ENCODE measurements at places on chromosomes 4 and X.

DNA sequence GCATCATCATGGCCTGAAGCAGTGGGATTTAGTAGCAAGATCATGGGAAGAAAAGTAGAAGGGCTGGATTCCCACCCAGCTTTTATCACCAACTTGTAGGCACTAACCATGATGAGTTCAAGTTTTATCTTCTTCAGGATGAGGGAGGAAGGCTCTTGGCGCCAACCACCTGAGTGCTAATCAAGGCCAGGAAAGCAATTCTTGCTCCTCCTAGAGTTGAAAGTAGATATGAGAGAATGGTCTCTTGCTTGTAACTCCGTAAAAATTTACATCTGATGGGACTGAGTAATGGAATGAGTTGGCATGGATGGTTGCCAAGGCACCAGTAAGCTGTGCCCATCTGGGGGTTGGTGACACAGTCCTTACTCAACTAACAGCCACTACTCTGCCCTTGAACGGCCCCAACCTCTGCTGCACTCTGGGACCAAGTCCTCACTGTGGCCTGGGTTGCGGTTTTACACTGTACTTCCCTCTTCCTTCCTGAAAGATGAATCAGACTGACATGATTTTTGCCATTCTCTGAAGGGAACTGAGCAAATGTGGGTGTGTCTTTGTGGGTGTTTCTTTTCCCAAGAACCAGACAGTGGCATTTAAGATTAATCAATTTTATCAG, 39.4 kb upstream of the NDP start:
- no peak for DNase-seq

DNA sequence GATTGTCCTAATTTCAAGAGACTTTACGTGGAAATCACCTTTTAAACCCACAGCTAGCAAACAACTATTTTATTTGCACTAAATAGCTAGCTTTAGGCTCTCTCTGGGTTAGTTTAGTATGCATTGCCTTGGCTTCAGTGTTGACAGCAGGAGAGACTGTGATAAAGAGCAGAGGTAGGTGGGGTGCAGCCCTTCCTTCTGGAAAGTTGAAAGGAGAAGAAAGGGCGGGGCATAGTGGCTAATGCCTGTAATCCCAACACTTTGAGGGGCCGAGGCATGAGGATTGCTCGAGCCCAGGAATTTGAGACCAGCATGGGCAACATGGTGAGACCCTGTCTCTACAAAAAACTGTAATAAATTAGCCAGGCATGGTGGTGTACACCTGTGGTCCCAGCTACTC, 29.0 kb upstream of the TMEM154 start:
- DNase-seq, result no peak

- DNase-seq, result no peak
Observed at GRCh38 chrX:54633641-54634040, 103.6 kb downstream of the GNL3L start.

DNA sequence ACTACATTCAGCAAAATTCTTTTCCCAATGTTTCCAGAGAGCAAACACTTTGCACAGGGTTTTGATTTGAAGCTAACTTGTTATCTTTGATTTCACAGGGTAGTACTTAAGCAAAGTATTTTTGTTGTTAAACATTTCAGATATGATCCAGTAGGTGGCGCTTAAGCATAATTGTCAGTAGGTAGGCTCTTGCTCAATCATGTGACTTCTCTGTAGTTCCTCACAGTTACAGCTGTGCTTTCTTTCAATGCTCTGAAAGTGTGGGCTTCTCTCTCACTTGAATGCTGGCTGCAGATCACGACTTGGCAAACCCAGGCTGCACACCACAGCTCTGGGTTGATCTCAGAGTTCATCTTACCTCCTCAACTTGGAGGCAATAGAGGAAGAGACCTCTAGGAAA, 1016.5 kb downstream of the SH3BGRL start:
- no peak for DNase-seq
